ENCODE measurements at places on chromosomes 6 and 20. TPM values are rescaled to one million over a fixed set of nuclear protein-coding genes. Genes with fewer than 3 reads are reported as not detected.

DNA sequence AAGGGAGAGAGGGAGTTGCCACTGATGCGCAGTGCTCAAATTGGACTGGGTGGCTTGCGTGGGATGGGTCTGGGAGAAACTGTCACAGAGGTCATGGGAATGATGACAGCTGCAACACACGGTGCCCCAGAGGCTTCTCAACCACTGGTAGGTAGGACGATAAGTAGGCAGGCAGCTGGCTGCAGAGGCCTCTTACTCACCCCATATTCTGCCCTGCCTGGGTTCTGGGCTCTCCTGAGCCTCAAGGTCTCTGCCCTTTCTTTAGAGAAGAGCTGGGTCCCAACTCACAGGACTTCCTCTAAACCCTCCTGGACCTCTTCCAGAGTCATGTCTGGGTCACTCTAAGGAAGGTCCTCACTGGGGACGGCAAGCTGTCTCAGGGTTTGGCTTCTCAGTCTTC is 37.2 kb upstream of the RNF24 start:
- no peak for DNase-seq

DNA sequence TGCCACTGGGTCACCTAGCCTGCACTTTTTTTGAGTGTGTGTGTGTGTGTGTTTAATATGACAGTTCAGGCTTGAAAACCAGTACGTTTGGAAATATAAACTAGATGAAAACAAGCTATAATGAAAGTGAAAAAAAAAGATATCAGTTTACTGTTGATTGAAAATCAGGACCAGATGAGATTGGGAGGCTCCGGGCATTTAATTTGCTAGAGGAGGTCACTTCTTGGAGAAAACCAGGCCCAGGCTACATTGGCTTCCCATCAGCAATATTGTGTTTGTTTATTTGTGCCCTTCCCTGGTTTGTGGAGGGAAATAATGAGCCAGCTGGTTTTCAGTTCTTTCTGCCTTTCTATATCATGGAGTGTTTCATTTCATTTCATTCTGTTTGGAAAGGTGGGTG is 246.6 kb upstream of the JAG1 start:
- DNase-seq = no peak

- no peak for DNase-seq
Observed at GRCh38 chr6:158905277-158905676, 86.1 kb upstream of the EZR start.

- no peak for DNase-seq
Observed at GRCh38 chr20:12262747-12263146, 345.1 kb downstream of the BTBD3 start.

DNA sequence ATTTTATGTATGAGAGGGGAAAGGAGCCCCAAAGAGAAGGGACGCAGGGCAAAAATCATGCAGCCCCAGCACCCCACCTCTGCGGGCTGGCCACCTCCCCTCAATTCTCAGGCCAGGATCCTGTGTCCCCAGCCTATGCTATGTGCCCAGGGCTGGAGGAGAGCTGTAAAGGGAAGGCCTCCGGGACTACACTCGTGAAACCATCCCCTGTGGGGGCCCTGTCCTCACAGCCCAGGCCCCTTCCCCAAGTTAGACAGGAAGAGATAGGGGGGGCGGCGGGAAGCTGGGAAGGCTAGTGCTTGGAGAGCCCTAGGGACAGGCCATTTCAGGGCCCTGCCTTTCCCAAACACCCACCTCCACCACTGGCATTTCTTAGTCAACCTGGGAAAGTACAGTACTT is 1.4 kb upstream of the COL11A2 start:
- no peak for DNase-seq

GRCh38 chr6:94289131-94289530 is 869.8 kb upstream of the EPHA7 start:
- DNase-seq = no peak

DNA sequence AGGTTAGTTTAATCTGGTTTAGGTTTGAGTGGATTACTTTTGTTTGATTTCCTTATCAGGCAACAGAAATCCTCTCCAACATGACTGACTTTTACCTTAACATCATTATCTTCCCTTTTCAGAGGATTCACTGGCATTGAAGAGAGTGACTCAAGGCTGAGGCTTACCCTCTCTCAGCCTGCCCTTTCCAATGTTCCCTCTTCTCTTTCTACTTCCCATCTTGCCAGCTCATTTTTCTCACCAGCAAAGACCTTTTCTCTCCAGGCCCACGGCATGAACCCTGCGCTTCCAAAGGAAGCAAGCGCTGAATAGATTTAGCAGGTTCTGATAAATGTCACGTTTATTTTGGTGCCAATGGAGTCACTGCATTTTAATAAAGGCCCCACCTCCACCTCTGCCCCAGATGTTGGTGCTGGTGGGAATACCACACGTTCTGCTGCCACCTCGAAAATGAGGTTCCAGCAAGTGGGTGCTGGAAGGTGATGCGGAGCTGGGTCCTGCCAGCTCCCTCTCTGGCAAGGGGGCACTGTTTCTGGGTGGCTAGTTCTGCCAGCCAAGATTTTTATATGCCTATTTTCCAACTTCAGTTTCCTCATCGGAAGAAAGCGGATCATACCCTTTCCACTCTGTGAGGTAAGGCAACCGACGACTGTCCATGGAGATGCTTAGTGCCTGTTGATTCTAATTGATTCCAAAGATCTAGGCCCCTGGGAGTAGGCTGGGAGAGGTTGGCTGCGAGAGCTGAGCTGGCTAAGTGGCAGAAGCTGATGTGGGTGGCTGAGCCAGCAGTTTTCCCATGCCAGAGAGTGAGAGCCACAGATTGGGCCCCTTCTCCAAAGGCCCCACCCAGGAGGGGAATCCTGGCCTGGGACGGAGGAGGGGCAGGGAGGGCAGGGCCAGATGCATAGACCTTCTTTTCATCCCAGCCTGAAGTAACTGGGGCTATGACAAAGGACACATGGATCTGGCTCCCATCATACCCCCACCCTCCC is 87.7 kb upstream of the MAFB start:
- DNase-seq = no peak

DNA sequence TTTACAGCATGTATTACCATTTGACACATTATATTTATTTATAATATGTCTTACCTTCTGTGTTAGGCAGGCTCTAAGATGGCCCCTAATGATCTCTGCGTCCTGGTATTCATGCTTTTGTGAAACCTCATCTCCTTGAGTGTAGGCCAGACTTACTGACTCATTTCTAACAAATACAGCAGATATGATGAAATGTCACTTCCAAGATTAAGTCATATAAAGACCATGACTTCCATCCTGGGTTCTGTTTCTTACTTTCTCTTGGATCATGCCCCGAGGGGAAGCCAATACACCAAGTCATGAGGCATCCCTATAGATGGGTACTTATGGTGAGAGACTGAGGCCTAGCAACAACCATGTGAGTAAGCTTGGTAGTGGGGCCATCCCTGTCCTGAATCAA is 30.2 kb downstream of the ZHX3 start:
- DNase-seq = no peak

DNA sequence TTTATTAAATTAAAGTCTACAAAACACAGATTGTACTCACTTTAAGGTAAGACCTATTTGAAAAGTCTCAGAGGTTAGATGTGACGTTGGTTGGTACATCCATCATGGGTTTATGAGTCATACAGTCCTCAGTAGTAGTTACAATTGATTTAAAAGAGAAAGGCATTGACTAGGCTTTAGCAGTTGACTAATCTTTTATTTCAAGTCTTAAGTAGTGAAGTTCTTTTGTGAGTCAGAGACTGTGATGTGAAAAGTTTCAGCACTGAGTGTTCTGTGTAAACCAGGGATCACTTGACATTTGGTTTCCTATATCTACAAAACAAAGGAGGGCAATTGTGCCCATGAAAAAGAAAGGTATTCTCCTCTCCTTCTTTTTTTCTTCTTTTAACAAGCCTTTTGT is 221.3 kb downstream of the GRIK2 start:
- DNase-seq = no peak

DNA sequence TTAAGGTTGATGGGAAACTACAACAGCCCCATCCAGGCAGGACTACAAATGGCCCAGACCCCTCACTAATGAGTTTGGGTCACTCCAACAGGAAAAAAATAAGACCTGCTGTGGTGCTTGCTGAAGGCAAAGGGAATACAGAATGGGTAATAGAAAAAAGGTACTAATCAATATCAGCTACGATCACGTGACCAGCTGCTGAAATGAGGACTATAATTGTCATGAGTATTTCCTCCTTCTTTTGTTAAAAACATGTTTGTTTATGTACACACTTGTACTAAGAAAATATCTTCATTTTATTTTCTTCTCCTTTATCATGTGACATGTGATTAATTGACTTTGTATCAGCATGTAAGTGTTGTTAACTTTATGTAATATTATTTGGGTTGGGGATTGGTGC is 199.9 kb downstream of the GJA1 start:
- DNase-seq = no peak

DNA sequence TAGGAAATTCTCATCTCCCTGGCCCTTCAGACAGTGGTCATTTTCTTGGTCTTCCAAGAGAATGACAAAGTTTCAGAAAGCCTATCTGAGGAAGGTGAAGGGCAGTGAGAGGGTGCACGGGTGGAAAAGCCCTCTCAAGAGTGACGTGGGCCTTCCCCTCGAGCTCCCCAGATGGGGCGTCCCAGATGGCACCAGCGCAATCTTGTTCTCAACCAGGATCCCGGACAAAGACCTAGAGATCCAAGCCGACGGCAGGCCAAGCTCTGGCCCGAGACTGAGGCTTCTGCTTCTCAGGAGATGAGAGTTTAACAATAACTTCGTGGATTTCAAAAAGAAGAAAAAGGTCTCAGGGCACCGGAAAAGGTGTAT is 797 bp upstream of the ZNF133 start:
- DNase-seq = no peak

GRCh38 chr6:75436869-75437268 is 56.7 kb downstream of the FILIP1 start:
- no peak for DNase-seq

GRCh38 chr20:10218536-10219451 is at the start of gene SNAP25:
TSS of gene SNAP25 (plus strand) at chr20:10218830. CDS start at chr20:10275492, 56,662 bp downstream.
- DNase-seq = peak; percentile 60

GRCh38 chr20:46682063-46682821 is 7.0 kb downstream of the TP53RK start:
- DNase-seq = no peak

GRCh38 chr20:56391037-56391436 is 978 bp downstream of the AURKA start:
- DNase-seq = no peak

DNA sequence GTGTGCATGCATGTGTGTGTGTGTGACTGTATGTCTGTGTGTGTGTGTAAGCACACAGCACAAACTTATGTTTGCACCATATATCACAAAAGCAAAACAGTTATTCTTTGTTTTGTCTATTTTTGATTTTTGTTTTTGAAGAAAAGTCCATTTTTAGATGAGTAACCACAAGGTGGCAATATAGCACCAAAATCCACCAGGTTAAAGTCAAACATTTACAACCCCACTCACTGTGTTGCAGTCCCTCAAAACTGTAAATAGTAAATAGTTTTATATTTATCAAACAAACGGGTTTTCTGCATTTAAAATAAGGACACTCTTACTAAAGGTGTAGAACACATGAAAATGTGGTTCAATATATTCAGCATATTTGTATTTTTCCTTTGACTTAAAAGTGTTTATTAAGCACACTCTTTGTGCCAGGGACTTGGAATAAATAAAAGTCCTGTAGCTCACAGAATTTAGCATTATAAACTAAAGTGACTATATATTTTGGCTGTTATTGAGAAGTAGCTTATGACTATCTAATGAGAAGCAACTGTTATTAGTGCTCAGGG is 118.5 kb downstream of the GFRAL start:
- DNase-seq = no peak

GRCh38 chr6:96157018-96157565 is 141.3 kb downstream of the FUT9 start:
- DNase-seq = no peak

- DNase-seq = no peak
Observed at GRCh38 chr6:39843305-39844020, 51.3 kb downstream of the DAAM2 start.

LY6G6C gene
- not detected for total RNA-seq

CFAP61 gene
- not detected for total RNA-seq

BANF2 gene
- total RNA-seq = not detected

ADAM33 gene
- not detected for total RNA-seq

EIF6 gene
- 121 TPM for total RNA-seq

TRIM39 gene
- total RNA-seq = 16.4 TPM

E2F1 gene
- 87.7 TPM for total RNA-seq

OR2B2 gene
- total RNA-seq = not detected

UBE2C gene
- 219 TPM for total RNA-seq

SLC44A4 gene
- not detected for total RNA-seq

MYL9 gene
- 0.96 TPM for total RNA-seq

TNFRSF6B gene
- total RNA-seq = not detected

ZSCAN16 gene
- 4.6 TPM for total RNA-seq

All from activated CD8-positive, alpha-beta memory T cell treated with anti-CD3 and anti-CD28 coated beads, Interleukin-2, amount 10 ng/mL, durations not matched to agents 7 days and 5 days (primary cell).